ENCODE measurements at places on chromosomes 1 and 21.

DNA sequence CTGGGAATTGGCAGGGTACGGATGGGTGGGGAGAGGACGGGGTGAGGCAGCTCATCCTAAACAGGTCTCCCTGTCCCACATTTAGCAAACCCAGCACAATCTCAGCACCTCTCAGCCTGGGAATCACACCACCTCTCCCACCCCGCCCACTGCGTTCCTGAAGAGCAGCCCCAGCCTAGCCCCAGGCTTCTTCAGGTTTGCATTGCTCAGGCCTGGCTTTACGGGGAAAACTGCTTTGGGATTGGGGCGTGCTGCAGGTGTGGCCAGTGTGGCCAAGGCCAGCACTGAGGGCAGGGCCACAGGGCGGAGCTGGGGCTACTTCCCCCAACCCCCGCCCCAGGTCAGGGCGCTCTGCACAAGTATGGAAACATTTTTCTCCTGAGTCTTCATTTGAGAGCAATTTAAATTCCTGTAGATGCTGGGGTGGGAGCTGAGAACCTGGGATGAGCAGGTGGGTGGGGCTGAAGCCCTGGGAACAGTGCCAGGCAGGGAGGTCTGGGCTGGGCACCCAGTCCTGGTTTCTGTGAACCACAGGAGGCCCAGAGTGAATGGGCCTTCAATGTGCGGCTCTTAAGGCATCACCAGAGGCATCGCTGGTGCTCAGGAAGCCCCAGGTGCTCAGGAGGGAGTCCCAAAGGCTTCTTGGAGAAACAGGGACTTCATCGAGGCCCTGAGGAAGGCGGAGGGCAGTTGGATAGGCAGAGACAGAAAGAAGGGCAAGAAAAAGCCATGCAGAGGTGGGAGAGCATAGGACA lies 24.1 kb downstream of the TNNT2 start:
- no peak for DNase-seq

DNA sequence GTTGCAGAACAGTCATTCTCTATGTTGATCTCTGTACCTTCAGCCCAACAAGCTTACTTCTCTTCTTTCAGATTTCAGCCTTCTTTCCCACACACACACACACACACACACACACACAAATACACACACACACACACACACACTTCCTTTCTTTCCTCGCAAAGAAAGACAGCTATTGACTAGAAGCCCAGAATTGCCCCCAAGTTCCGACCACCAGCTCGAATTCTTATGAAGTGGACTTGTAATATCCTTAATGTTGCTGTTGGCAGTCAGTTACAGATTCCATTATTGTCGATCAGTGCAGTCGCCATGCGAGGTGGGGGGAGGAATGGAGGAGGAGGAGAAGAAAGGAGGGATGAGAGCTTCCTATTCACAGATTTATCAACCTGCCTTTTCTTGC lies 125.5 kb downstream of the CLEC20A start:
- peak; percentile 68 for DNase-seq

- DNase-seq: no peak
These were observed 6.6 kb downstream of the CMPK1 start for GRCh38 chr1:47340227-47340626.

DNA sequence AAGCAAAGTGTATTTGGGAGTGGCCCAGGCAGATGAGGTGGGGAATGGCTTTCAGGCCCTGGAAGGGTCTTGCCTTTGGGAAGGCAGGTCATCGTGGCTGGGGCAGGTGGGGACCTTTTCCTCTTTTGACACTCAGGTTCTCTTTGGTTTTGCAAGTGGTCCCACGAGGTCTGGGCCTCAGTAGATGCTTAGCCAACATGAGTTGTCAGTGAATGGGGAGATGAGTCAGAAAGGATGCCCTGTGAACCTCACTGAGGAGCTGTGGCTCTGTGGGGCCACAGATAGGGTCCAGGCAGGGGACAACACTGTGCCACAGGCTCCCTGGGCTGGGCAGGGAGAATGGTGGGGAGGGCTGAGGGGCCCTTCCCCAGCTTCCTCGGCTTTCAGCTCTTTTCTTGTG lies 19.0 kb downstream of the ARHGEF10L start:
- no peak for DNase-seq

- no peak for DNase-seq
These were observed 58.9 kb downstream of the COL18A1 start for GRCh38 chr21:45463871-45464270.

- no peak for DNase-seq
These were observed 1.6 kb downstream of the DDI2 start for GRCh38 chr1:15618655-15619525.

DNA sequence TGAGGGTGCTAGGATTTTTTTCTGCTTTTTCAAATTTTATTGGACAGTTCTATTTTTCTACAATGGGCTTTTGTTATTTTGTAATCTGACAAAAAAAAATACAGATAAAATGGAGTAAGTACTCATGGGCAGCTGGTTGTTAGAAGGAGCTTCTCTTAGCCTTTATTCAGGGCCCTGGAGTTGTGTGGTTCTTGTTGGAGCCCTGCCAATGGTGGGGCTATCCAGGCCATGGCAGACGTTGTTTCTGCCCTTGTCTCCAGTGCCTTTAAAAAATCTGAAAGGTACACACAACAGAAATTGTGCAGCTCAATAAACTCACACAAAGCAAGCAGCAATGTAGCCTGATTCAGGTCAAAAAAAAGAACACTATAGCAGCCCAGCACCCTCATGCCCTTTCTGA lies 153.5 kb upstream of the GALNT2 start:
- DNase-seq: no peak

DNA sequence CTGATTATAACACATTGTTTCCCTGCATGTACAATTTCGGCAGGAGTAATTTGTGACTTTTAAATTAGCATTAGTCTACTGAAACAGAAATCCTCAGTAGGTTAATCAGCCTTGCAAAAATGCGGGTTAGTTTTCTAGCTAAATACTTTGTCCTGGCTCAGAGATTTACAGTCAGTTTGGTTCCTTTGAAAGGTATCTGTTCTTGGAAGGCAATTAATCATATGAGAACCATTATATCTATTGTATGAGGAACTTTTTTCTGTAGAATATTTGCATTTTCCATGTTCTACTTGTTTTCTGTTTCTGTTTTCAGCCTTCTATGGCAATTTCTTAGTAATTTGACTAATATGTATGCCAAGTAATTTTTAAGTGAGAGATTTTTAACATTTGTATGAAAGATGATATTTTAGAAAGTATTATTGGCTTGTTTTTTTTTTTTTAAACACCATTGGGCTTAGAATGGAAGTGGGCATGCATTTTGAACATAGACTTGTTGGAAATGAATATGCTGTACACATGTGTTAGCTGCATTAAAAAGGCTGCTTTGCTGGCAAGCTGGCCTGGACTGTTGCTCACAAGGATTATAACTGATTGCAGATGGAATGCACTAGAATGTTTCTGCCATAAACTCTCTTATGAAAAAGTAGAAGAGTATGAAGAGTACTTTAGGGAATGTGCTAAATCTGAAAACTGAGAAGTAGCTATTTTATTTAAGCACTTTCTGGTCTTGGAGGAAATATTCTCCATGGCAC lies 26.2 kb downstream of the KIF1B start:
- DNase-seq: peak; percentile 73
